ENCODE measurements at places on chromosomes 12 and 14.

GRCh38 chr14:103118663-103119404 lies 4.4 kb upstream of the TNFAIP2 start:
- DNase-seq = no peak

GRCh38 chr12:107242189-107242588 lies 148.8 kb upstream of the CRY1 start:
- no peak for DNase-seq

GRCh38 chr14:105069522-105069870 lies 4.3 kb upstream of the GPR132 start:
- no peak for DNase-seq

GRCh38 chr14:99937475-99938244 lies 127.6 kb upstream of the EVL start:
- DNase-seq = no peak

- no peak for DNase-seq
These were observed 325 bp upstream of the CLIP1 start for GRCh38 chr12:122422730-122423257.

DNA sequence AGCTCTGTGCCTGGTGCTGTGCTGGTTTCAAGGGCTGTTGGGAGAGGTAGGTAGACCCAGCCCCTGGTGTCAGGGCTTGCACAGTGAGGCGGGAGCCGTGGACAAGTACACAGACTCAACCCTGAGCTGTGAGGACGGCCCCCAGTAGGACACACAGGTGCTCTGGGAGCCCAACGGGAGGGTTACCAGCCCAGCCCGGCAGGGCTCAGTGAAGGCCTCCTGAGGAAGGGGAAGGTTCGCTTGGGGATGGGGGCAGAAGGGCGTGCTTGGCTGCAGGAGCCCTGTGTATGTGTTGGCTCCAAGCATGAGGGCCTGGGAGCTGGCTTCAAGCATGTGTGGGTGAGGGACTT lies 58.9 kb downstream of the SLC25A47 start:
- DNase-seq = no peak

- no peak for DNase-seq
These were observed 312.9 kb downstream of the MED13L start for GRCh38 chr12:115964626-115965025.

DNA sequence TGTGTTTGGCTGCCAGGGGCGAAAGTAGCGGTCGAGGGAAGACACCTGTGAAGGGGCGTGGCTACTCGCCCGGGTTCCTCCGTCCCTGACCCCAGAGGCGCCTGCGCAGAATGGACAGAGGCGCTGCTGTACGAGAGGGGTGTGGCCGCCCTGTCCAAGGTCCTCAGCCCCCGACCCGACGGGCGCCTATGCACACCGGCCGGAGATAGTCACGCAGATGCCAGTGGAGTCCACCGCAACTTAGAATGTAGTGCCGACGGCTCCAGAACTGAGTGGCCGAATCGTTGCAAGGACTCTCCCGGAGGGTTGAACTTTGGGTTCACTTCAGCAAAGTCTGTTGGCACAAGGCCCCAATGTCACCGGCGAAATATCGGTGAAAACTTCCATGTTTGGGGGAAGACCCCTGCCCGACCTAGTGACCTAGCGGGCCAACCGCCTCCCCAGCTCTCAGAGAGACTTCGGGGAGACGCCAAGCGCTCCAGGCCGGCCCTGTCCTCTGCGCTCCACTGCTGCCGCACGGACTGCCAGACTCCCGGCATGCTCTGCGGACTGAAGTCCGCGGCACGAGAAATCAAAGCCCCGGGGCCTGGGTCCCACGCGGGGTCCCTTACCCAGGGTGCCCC lies 541 bp upstream of the RNU6-7 start:
- DNase-seq = peak; percentile 33

DNA sequence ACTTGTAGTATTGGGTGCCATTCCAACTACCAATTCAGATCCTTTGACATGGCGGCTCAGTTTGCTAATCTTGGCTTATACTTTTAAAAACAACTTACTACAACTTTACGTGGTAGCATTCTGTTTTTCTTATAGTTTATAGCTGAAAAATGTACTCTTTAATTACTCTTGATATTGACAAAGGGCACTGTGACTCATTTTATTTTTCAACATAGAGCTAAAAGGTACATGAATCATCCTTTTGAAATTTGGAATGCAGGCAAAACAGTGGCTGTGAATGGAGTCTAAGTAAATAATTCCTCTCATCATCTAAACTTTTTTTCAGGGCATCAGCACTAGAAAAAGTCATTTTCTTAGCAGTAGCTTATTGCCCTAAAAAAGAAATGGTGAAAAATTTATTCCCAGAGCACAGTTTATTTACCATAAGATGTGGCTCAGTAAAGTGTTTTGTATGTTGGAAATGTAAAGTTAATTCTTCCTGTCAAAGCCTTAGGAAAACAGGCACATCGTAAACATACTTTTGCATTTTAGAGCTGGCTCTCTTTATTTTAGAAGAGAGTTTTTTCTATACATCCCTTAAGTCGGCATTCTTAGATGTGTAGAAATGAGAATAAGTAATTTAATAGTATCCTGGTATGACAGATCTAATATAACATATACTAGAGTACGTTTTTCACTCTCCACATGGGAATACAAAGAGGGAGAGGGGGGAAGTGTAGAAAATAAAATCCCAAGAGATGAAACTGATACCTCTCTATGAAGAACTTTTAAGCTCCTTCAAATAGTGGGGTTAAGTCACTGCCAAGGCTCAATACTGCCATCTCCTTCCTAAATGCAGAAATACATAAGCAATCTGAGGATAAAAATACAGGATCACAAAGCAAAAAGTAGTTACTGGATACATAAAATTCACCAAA lies 55.2 kb downstream of the SLC25A21 start:
- no peak for DNase-seq

- no peak for DNase-seq
These were observed 160.9 kb downstream of the SPTSSA start for GRCh38 chr14:34300882-34301734.

DNA sequence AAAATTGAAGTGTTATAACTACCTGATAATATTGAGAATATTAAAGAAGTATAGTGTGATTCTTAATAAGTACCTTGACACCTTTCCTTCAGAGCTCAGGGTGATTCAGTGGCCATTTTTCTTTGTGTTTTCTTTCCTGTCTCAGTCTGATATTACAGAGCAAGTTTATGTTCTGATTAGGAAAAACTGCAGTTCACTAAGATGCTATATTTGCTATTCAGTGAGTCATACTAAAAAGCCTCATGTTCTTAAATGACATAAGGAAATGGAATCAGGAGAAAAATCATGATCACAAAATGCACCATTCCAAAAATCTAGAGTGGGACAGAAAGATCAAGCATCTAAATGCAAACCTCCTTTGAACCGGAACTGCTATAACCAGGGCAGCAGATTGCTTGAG lies 390.6 kb upstream of the ATP2B1 start:
- no peak for DNase-seq
